Epithelial cell of proximal tubule (primary cell): ENCODE measurements at places on chromosomes 3 and 15. TPM values are rescaled to one million over a fixed set of nuclear protein-coding genes. Genes with fewer than 3 reads are reported as not detected.
A peak's percentile ranks its signal among the peaks of the same experiment; 100 is the strongest.

AP3S2 gene
- 22.7 and 30.5 TPM in 2 replicates for total RNA-seq

PLCH1 gene
- 3.1 and 3.2 TPM in 2 replicates for total RNA-seq

- no peak for DNase-seq
These were observed 1072.2 kb downstream of the FHIT start for GRCh38 chr3:60178931-60179653.

TFRC gene
- total RNA-seq, result 102 and 130 TPM in 2 replicates

DNA sequence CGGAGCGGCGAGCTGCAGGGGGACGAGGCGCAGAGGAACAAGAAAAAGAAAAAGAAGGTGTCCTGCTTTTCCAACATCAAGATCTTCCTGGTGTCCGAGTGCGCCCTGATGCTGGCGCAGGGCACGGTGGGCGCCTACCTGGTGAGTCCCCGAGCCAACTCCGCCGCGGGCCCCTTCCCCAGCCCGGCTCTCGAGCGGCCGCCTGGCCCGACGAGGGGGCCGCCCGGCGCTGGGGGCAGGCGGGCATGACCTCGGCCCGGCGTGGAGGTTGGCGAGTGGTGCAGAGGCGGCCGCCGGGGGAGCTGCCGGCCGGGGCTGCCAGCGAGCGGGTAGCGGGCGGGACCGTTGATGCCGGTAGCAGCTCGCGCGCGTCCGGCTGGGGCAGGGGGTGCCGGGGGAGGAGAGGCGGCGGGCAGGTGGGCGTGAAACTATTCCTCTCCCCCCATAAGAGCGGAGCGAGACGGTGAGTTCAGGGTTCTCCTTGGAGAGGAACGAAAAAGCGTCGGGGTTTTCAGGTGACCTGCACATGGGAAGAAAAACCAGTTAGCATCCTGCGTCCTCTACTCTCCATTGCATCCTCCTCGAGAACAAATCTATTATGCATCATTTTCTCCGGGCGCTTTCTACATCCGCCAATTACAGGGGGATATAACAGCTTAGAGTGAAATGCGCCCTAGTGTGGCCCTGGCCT, 585 bp downstream of the SLCO3A1 start:
- no peak for DNase-seq

OTOL1 gene
- not detected in 2 replicates for total RNA-seq

DNA sequence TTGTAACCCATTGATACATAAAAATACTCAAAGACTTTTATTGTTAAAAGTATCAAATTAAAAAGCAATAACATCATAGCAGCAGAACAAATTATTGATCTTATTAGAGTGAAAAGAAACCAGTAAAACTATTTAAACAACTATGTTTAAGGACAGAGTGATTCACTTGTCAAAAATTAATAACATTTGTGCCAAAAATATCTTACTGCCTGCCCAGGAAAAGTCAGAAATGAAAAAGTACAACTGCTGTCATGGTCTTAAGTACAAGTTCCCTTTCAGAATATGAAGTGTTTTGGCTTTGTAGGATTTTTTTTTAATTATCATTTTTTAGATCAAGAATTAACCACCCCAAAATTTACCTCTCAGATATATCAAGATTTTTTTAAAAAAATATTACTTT, 3.4 kb downstream of the IFT57 start:
- no peak for DNase-seq

CACNA1D gene
- total RNA-seq, result 0.07 and 1.9 TPM in 2 replicates

LRRIQ4 gene
- total RNA-seq, result 0.07 TPM in 1 of 2 replicates, not detected in the other

DNA sequence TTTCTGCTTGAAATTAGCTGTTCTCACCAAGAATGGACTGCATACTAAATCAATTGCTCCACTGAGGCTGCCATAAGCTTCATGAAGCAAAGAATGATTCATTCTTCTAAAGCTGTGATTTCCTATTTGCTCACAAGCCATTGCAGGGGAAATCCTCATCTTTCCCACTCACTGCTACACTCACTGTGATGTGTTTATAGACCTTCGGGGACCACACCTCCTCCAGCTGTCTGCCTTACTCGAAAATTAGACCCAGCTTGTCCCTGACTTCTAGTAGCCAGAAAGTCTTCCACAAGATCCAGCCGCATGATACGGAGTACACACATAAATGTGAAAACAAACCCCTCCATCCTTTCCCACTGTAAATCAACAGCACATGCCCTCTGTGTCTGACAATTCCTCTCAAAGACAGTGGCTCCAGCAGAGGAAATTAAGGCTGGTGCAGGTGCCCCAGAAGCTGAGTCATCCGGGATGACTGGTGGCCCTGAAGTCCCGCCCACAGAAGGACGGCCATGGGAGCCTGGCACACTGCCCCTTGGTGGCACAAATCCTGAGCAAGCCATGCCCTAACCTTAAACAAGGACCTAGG, 172.0 kb downstream of the STT3B start:
- peak; percentile 43 for DNase-seq

GRK7 gene
- total RNA-seq, result not detected in 2 replicates

DNA sequence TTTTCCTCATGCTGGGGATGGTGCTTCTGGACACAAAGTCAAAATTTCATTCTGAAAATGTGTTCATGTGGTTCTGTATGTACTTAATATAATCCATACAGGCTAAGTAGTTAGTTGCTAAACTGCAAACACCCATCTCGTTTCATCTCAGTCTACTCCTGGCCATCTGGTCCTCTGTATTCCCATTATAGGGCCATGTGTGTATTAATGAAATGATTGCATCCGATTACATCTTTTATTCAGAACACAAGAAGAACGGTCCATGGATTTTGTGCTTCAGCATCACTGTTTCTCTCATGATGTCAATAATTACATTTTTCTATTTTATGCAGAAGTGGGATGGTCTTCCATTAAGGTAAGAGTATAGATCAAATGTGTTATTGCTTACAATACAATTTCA, 6.1 kb upstream of the GJD2 start:
- no peak for DNase-seq

DNA sequence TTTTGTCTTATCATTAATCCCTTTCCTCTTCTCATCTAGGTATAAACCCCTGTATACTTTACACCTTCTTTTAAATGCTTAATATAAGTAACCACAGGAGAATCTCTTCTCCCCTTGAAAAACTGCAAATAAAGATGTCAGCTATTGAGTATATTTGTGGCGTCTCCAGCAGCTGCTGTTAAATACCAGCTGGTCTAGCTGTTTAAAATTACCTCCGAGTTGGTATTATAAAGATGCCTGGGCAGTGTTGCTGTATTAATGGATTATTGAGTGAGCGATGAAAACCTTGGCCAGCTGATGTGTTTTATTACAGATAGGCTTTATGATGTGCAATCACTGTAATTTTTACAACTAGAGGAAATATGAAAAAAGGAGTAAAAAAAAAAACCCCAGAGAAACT, 388.1 kb downstream of the TBC1D5 start:
- no peak for DNase-seq

ULK3 gene
- 19.7 and 20.2 TPM in 2 replicates for total RNA-seq

DNA sequence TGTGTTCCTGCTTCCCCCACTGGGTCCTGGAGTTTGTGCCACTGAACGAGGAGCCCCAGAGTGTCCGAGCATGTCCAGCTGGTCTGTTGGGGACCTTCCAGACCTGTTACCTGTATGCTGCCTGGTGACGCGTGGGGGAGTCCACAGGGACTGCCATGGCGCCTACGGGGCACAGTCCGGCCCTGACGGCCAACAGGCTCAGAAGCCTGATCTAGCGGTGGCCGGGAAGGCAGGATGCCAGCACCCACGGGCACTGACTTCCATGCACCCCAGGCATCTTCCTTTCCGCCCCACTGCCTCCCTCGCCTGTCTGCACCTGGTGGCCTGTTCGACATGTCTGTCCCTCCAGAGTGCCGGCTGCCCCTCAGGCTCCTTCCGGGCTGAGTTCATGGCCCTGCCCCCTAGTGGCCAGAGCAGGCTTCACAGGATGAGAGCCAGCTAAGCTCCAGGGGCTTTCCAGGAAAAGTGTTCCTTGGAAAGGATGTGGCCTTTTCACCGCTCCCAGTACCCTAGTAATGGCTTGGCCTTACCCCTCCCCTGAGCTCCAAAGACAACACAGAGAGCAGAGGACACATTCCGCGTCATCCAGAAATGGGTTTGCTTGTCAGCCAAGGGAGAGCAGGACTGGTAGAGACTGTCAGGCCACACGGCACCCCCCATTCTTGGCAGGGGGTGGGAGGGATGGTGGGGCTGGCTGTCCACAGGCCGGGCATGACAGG, 35.7 kb downstream of the NGRN start:
- DNase-seq, result no peak

FANCD2OS gene
- not detected in 2 replicates for total RNA-seq
